ENCODE measurements at places on chromosomes 6 and 20.

- DNase-seq = no peak
Observed at GRCh38 chr20:35334311-35335101, 42.3 kb upstream of the FAM83C start.

GRCh38 chr20:40980828-40981310 is 47.8 kb upstream of the TOP1 start:
- no peak for DNase-seq

DNA sequence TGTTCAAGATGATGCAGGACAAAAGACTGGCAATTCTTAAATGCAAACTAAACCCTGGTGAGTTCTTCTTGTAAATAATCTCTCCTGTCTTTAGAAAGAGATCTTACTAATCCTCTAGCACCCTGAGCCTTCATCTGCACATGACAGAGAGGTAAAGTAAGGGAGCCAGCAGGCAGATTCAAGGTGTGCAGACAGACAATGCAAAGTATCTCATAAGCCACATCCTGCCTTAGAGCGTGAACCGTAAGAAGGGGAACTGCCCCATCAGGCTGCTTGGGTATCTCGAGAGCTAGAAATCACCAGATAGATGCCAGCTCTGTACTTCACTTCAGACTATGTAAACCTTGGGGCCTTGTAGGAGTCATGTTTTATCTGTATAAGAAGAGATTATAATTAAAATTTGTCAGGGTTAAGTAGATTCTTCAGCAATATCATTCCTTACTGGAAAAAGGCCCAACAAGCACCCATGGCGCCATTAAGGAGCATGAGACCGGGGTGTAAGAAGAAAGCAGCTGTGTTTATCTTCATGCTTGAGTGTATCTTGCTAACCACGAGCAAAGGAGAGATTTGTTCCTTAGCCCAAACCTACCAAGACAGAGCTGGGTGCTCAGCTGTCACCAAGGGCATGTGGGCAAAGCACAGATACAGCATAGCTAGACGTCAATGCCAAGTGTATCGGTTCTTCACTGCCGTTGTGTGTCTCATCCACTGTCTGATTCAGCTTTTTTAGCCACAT is 24.4 kb downstream of the CNR1 start:
- no peak for DNase-seq

DNA sequence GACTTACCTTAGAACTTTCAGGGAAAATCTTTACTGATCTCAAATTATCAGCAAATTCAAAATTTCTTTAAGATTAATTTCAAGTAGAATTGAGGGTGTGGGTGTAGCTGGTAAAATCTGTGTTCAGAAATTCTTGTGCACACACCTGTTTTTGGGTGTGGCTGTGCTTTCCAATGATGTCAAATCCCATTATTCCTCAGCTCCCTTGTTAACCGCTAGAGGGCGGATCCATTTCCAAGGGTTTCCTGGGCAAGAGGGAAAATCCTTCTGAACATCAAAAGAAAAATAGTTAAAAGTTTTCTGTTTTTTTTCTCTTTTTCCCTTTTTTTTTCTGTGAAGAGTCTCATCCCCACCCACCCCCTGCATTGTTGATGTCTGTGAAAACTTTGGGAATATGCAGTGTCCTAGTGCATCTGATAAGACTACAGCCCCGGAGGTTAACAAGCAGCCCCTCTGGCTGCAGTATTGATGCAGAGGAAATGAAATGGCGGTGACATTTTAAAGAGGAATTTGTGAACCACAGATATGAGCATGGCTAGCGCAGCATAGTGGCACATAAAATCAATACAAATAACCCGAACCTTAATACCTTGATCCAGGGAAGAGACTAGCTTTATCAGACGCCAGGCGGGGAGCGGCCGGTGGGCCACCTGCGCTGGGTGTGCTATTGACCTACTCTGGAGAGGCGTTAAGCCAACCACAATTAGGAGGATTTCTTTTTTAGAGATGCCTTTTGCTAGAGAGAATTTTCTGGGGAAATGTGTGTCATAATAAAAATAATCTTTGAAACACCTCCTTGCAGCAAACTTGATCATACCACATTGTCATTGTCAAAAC is 130.9 kb downstream of the FOXA2 start:
- no peak for DNase-seq

- DNase-seq = no peak
Observed at GRCh38 chr20:63829603-63829944, 1.5 kb downstream of the ZBTB46 start.

DNA sequence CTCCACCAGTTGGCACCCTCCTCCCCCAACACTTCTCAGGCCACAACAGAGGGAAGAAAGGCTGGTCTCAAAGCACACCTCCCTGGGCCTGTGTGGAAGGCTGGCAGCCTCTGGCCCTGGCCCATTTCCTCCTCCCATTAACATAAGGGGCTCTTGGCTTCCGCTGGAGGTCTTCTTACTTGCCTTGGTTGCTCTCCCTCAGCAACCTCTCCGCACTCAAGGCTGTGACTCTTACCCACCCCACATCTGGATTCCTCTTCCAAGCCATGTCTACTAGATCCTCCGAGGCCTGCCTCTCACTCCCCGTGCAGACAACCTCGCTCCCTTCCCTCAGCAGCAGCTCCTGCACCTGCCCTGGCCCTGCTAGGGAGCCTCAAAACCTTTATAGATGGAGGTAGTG is 112.2 kb upstream of the PRND start:
- DNase-seq = no peak

DNA sequence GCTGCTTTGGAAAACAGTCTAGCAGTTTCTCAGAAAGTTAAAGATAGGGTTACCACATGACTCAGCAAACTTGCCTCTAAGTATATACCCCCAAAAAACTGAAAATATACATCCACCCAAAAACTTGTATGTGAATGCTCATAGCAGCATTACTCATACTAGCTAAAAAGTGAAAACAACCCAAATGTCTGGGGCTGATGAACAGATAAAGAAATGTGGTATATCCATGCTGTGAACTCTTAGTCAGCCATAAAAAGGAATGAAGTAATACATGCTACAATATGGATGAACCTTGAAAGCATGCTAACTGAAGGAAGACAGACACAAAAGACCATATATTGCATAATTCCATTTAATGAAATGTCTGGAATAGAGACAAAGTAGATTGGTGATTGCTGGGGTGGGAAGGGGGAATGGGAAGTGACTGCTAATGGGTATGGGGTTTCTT is 79.9 kb upstream of the GLP1R start:
- no peak for DNase-seq

GRCh38 chr6:104884867-104885517 is 25.3 kb upstream of the HACE1 start:
- no peak for DNase-seq

- no peak for DNase-seq
Observed at GRCh38 chr20:31410011-31410410, 4.0 kb upstream of the DEFB121 start.

DNA sequence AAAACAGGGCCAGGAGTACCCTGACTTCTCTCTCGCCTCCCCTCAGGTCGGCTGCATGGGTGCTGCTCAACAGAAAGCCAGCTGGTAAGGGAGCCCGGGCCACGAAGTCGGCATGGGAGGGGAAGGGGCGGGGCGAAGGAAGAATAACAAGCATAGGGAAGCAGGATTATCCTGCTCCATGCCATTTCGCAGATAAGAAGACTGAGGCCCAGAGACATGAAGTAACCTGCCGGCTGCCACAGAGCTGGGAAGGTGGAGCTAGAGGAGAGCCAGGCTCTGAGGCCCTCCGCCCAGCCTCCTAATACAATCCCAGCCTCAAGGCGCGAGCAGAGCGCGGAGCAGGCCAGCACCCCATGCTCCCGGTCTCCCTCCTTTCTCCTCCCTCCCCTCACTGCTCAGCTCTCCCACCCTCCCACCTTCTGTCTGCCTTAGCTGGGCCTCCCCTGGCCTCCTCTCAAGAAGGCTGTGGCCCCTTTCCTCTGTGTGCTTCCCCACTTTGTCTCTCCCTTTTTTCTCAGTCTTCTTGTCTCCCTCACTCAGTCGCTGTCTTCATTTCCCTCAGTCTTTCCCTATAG is 13.2 kb upstream of the HMGA1 start:
- no peak for DNase-seq

- no peak for DNase-seq
Observed at GRCh38 chr6:78525976-78526375, 341.4 kb upstream of the IRAK1BP1 start.

DNA sequence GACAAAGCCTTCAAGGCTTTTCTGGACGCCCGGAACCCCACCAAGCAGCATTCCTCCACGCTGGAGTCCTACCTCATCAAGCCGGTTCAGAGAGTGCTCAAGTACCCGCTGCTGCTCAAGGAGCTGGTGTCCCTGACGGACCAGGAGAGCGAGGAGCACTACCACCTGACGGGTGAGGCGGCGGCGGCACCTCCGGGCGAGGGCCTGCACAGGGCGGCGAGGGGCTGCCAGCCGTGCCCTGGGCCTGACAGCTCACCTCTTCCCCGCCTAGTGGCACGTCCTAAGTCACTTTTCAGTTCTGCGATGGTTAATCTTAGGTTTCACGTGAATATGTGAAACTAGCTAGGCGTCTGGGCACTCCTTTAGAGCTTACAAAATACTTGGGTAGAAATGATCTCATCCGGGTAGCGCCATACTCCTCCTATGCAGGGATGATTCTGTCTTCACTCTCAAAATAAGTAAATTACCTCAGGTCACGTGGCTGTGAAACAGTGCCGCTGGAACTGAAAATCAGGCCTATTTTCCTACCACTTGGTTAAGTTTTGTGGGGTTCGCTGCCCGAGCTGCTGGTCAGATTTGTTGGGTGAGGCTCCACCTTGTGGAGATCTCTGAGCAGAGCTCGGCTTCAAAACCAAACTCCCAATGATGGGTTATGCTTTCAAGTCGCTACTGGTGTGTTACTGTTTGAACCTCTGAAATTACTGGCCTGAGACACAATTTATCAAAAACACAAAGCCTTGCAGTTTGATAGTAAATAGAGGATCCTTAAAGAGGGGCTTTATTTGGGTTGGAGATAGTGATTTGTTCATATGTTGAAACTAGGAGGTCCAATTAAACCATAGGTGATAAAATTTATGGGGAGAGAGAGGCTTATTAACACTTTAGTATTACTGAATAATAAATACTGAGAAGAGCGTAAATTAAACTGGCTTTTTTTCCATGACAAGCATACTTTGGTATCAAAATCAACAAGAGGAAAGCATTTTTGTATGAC is 15.5 kb upstream of the CLDN20 start:
- DNase-seq = no peak

DNA sequence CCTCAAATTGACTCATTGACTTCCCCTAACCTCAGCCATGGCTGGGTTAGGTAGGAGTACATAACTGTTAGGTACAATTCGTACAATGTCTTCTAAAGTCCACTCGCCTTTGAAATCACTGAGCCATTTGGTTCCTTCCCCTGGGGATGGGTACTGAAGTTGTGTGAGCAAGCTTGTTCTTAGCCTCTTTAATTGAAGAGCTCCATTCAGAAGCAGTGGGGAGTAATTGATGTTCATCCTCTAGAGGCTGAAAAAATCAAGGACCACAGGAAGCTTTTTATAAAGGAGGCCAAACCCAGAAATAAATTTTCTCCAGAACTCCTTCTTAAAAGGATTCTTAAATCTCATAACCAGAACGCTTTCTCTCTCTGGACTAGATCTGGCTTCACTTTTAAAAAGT is 60.6 kb downstream of the ANKS1A start:
- no peak for DNase-seq

DNA sequence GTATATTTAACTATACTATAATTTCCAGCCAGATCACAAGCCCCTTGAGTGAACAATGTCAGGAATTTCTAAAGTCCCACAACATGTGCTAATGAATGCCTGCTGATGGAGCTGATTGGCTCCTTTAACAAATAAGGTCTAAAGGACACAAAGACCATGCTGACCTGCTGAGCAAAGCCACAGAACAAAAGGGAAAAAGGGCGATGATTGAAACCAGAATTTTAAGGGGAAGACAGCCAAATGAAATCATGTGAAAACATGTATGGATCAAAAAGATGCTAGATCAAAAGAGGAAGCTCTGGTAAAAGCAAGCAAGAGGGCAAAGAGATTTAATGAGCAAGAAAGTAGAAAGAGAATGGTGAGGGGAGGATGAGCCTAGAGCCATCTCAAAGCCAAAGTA is 105.6 kb downstream of the DCDC2 start:
- DNase-seq = no peak

DNA sequence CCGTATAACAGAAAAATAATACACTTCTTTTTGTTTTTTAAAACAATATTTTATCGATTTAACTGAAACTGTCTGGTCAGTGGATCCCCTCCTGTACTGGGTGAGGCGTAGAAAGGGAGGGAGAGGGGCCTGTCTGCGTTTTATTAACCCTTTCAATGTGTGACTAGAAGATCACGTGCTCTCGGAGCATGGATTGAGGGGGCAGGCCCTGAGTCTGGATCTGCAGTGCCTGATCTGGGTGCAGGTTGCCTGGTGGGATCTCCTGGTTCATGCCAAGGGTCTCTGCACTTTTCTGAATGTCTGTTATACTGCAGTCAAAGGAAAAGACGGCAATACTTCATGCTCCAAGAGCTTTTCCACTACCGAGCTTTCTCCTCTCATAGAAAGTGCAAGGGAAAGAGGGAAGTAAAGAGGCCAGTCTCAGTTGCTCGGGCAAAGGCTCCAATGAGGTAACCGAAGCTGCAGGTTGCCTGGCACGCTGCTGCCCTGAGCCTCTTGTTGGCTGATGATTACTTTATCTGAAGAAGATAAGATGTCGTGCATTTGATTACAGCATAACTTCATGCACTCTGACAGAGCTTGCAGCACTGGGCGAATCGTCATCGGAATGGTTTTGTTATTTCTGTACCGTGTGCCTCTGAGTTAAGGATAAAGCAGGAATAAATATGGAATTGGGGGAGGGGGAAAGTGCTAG is 167.5 kb upstream of the PMEPA1 start:
- DNase-seq = no peak

DNA sequence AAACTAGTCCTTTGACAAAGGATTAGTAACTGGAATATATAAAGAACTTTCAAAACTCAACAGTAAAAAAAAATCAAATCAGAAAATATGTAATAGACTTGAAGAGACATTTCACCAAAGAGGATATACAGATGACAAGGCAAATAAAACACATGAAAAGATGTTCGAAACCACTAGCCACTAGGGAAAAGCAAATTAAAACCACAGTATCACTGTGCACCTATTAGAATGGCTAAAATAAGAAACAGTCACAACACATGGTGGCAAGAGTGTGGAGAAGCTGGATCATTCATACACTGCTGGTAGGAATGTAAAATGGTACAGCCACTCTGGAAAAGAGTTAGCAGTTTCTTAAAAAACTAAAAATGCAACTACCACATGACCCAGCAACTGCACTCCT is 14.9 kb downstream of the ZBTB2 start:
- no peak for DNase-seq

All from stimulated activated CD4-positive, alpha-beta T cell treated with anti-CD3 and anti-CD28 coated beads, Interleukin-15, amount 100 ng/mL, for 1 hour (primary cell).